ENCODE measurements at places on chromosomes 1 and 21. TPM values are rescaled to one million over a fixed set of nuclear protein-coding genes. Genes with fewer than 3 reads are reported as not detected.

GRCh38 chr1:198088360-198089071 is 68.3 kb upstream of the NEK7 start:
- H3K27me3 ChIP-seq, result no peaks in the 10 kb centered on the region
- no peak overlapping the region for H3K27ac ChIP-seq
- no peak overlapping the region for H3K4me3 ChIP-seq
- no peak for DNase-seq
- no peaks in the 10 kb centered on the region for H3K36me3 ChIP-seq

ATP5PF gene
- total RNA-seq, result 119 TPM

DNA sequence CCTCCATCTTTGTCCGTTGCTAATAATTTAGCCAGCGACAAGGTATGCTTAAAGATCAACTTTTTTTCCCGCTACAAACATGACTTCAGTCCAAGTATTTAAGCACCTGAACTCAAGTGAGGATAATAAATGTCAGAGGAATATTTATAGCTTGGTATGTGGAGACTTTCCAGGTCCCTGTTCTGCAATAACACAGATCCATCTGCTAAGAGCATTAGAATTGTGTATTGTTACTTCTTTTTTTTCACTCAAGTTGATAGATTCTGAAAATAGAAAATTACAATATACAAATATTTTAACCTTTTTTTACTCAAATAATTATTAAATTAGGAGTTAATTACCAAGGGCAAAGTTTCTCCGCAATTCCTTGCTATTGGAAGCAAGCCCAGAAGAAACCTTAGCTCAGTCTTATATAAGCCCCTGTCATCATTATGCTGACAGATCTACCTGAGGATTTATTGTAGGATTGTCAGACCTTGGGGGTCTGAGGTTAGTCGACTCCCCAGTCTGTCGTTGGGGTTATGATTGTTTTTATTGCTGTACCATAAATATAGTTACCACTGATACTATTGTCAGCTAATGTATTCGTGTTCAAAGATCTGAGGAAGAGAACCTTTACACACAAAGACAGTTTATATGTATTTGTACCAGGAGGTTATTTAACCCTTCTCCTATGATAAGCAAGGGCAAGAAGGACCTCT is 337.9 kb downstream of the TBX15 start:
- no peak for DNase-seq
- H3K27ac ChIP-seq, result no peak overlapping the region
- no peaks in the 10 kb centered on the region for H3K4me1 ChIP-seq
- H3K27me3 ChIP-seq, result no peaks in the 10 kb centered on the region

SEC22B gene
- 31.0 TPM for total RNA-seq

GRCh38 chr1:186569856-186570255 is 108.9 kb upstream of the PDC start:
- H3K27ac ChIP-seq, result no peak overlapping the region
- no peaks in the 10 kb centered on the region for H3K27me3 ChIP-seq

ALX3 gene
- not detected for total RNA-seq

- H3K27ac ChIP-seq, result peak overlapping the region; percentile 93
- H3K4me3 ChIP-seq, result peak overlapping the region; percentile 16
- DNase-seq, result no peak
- no peaks in the 10 kb centered on the region for H3K36me3 ChIP-seq
These were observed 29.9 kb upstream of the HJV start for GRCh38 chr1:146051452-146051851.

DNA sequence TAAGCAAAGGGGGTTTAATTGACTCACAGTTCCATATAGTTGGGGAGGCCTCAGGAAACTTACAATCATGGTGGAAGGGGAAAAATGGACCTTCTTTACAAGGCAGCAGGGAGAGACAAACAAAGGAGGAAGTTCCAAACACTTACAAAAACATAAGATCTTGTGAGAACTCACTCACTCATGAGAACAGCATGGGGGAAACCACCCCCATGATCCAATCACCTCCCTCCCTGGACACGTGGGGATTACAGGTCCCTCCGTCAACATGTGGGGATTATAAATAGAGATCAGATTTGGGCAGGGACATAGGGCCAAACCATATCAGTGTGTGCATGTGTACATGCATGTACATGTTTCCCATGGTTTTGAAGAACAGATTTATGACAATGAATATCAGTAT is 5.5 kb upstream of the SMG7 start:
- H3K4me3 ChIP-seq, result no peak overlapping the region
- H3K27me3 ChIP-seq, result peaks cover 4% of the 10 kb centered on the region
- no peak for DNase-seq
- no peak overlapping the region for H3K27ac ChIP-seq

LCE2B gene
- total RNA-seq, result not detected

DNA sequence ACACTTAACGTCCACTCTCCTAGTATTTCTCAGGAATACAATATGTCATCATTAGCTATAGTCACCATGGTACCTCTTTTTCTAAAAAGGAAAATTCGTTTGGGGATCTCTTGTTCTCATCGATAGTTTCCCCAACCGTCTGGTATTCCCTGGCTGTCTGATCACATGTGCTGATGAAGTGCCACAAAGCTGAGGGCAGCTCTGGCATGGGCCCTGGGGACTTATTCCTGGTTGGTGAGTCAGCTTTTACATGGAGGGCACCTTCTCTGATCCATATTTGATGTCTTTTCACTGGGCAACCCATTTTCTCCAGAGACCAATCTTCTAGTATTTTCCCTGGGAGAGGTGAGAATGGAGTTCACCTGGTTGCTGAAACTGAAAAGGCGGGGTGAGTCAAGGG is 39.5 kb downstream of the CHD1L start:
- peaks cover 81% of the 10 kb centered on the region for H3K36me3 ChIP-seq
- H3K27me3 ChIP-seq, result no peaks in the 10 kb centered on the region

RGS8 gene
- total RNA-seq, result not detected

DNA sequence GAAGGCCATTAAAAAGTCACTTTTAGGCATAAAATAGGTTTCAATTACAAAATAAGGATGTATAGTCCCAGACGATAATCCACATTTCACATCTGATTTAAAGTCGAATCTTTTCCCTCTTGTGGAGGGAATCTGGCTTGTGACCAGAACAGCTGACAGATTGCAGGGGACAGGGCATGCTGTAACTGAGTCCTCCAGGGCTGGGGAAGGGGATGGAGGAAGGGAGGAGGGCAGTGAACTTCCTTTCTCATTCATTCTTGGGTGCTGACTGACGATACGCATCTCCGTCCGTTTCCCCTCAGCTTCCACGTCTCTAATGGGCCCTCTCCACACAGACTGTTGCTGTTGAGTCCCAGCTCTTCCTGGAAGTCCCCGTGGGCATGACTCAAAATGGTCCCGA is 108.1 kb upstream of the CSF3R start:
- peaks cover 36% of the 10 kb centered on the region for H3K27me3 ChIP-seq
- H3K4me3 ChIP-seq, result no peak overlapping the region
- H3K4me1 ChIP-seq, result no peaks in the 10 kb centered on the region
- no peak overlapping the region for H3K27ac ChIP-seq
- no peaks in the 10 kb centered on the region for H3K36me3 ChIP-seq
